Naive thymus-derived CD8-positive, alpha-beta T cell (primary cell): ENCODE measurements at places on chromosomes 4 and X.

- H3K27me3 ChIP-seq = peaks cover 6% of the 10 kb centered on the region
- H3K4me3 ChIP-seq = no peak overlapping the region
- DNase-seq = no peak
- H3K4me1 ChIP-seq = no peaks in the 10 kb centered on the region
- no peak overlapping the region for H3K27ac ChIP-seq
These were observed 109.5 kb downstream of the FRAS1 start for GRCh38 chr4:78166622-78167021.

GRCh38 chr4:84482564-84483563 is 16.2 kb downstream of the NKX6-1 start:
- no peak overlapping the region for H3K27ac ChIP-seq
- H3K4me1 ChIP-seq = peaks cover 4% of the 10 kb centered on the region
- H3K36me3 ChIP-seq = peaks cover 2% of the 10 kb centered on the region
- no peak overlapping the region for H3K4me3 ChIP-seq
- no peak for DNase-seq
- H3K27me3 ChIP-seq = peaks cover 65% of the 10 kb centered on the region

- peaks cover 45% of the 10 kb centered on the region for H3K36me3 ChIP-seq
- no peak overlapping the region for H3K27ac ChIP-seq
- H3K4me3 ChIP-seq = no peak overlapping the region
- peaks cover 17% of the 10 kb centered on the region for H3K4me1 ChIP-seq
These were observed 4.1 kb downstream of the HDAC8 start for GRCh38 chrX:72568406-72569092.

GRCh38 chr4:186104114-186104889 is at the start of gene FAM149A:
FAM149A (plus strand) TSS chr4:186104704.
- H3K27me3 ChIP-seq = peaks cover 27% of the 10 kb centered on the region
- H3K27ac ChIP-seq = peak within 1 kb of the TSS; percentile 25
- peak within 1 kb of the TSS; percentile 76 for H3K4me3 ChIP-seq
- peaks cover 5% of the 10 kb centered on the region for H3K4me1 ChIP-seq

- H3K27ac ChIP-seq = no peak overlapping the region
- peaks cover 6% of the 10 kb centered on the region for H3K4me1 ChIP-seq
- H3K27me3 ChIP-seq = no peaks in the 10 kb centered on the region
- no peak for DNase-seq
- peaks cover 3% of the 10 kb centered on the region for H3K36me3 ChIP-seq
- H3K4me3 ChIP-seq = no peak overlapping the region
These were observed 37.1 kb downstream of the SNX25 start for GRCh38 chr4:185246453-185246852.

DNA sequence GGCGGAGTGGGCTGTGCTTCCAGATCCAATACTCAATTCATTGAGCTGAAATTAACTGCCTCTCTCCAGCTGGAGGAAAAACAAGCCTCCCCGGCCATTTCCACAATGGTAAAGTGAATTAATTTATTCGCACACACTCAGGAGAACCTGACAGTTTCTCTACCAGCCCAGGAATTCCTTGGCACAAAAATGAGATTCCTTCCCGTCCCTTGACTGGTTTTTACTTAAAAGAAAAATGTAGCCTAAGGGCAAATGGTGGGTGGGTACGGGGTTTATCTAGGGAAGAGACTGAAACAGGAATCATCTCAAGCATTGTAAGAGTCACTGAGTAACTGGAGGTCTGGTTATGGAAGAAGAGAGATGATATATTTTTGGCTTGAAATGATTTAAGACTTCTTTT is 102.7 kb downstream of the VCX3A start:
- H3K4me1 ChIP-seq = no peaks in the 10 kb centered on the region
- H3K36me3 ChIP-seq = no peaks in the 10 kb centered on the region
- H3K27me3 ChIP-seq = no peaks in the 10 kb centered on the region

- no peaks in the 10 kb centered on the region for H3K4me1 ChIP-seq
- no peak for DNase-seq
- H3K4me3 ChIP-seq = no peak overlapping the region
- H3K27ac ChIP-seq = no peak overlapping the region
- no peaks in the 10 kb centered on the region for H3K27me3 ChIP-seq
These were observed 478.0 kb downstream of the KCNIP4 start for GRCh38 chr4:21470535-21470934.

DNA sequence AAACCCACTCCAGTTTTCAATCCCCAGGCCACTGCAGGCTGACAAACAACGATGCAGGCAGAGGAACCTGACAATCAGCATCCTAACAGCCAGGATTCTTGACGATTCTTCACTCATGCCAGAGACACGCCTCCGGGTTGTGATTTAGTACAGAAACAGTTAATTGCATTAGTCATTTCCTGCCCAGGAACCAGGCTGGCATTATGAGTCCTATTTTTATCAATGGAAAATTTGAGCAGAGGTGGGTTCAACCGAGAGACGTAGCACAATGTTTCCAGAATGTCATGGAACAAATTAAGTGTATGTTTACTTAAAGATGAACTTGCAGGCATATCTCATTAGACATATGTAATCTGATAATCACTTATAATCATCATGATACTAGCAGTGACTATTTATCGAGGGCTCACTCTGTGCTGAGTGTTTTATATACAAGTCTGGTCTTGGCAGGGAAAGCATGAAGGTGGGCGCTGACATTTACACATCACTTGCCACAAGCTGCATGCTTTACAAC is 159.7 kb downstream of the NSUN7 start:
- H3K27me3 ChIP-seq = no peaks in the 10 kb centered on the region
- H3K4me3 ChIP-seq = no peak overlapping the region
- H3K27ac ChIP-seq = no peak overlapping the region
- no peak for DNase-seq
- H3K36me3 ChIP-seq = no peaks in the 10 kb centered on the region

DNA sequence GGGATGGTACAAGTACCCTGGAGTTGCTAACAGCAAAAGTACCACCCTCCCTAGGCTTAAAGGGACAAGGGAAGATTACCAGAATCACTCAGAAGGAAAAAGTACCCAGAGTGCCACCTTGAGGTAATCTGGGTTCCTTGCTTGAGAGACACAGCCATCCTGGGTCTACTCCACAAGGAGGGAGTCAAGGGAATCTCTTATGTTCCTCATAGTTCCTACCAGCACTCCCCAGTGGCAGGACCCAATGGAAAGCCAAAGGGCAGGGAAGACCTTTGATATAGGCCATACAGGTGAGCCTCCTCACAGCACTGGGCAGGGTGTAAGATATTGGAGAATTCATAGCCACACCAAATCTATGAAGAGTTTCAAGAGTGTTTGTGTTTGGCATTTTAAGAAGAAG is 5.7 kb downstream of the IL2 start:
- peaks cover 13% of the 10 kb centered on the region for H3K4me1 ChIP-seq
- no peak overlapping the region for H3K4me3 ChIP-seq
- H3K27me3 ChIP-seq = peaks cover 1% of the 10 kb centered on the region
- H3K27ac ChIP-seq = no peak overlapping the region
- DNase-seq = no peak

DNA sequence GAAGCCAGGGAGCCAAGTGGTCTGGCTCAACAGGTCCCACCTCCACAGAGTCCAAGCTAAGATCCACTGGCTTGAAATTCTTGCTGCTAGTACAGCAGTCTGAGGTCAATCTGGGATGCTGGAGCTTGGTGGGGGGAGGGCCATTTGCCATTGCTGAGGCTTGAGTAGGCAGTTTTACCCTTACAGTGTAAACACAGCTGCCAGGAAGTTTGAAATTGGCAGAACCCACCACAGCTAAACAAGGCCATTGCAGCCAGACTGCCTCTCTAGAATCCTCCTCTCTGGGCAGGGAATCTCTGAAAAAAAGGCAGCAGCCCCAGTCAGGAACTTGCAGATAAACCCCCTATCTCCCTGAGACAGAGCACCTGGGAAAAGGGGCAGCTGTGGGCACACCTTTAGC is 84.9 kb downstream of the EDA2R start:
- H3K36me3 ChIP-seq = no peaks in the 10 kb centered on the region
- DNase-seq = no peak
- H3K4me3 ChIP-seq = no peak overlapping the region
- H3K27ac ChIP-seq = no peak overlapping the region
- H3K27me3 ChIP-seq = no peaks in the 10 kb centered on the region

DNA sequence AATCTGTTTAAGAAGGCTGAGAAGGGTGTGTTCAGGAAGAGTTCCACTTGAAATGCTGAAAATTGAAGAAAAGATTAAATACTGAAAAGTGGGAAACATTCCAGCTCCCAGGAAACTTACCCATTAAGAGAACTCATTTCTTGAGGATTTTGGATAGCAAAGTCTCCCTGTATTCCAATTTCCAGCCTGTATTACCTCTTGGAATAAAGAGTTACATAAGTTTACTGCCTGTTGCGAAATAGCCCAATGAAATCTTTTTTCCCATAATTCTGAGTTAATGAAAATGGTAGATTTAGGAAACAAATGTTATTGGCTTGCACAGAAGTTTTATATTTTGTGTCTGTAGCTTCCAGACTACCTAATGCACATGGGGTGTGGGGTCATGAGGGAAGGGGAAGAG is 12.0 kb downstream of the NHSL2 start:
- no peak overlapping the region for H3K4me3 ChIP-seq
- no peak for DNase-seq
- no peaks in the 10 kb centered on the region for H3K27me3 ChIP-seq
- H3K4me1 ChIP-seq = no peaks in the 10 kb centered on the region
- H3K36me3 ChIP-seq = no peaks in the 10 kb centered on the region

DNA sequence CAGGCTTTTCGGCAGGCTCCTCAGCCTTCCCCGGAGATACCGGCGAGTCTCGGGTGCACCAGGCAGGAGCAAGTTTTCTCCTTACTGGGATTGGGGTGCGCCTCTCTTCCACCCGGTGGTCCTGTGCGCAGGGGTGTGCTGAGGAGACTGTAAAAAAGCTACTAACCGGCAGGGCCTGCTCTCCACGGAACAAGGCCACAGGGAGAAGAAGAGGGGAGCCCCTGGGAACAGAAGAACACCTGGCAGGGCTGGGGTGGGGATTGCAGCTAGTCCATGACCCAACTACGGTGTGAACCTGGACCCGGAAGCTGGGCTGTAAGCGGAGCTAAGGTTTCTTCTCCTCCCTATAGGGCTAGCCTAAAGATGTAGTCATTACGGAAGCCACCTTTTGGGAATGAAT is 17.7 kb upstream of the ZIC3 start:
- peak overlapping the region; percentile 6 for H3K4me3 ChIP-seq
- H3K4me1 ChIP-seq = peaks cover 4% of the 10 kb centered on the region
- H3K36me3 ChIP-seq = no peaks in the 10 kb centered on the region
- DNase-seq = no peak
- peak overlapping the region; percentile 40 for H3K27ac ChIP-seq

DNA sequence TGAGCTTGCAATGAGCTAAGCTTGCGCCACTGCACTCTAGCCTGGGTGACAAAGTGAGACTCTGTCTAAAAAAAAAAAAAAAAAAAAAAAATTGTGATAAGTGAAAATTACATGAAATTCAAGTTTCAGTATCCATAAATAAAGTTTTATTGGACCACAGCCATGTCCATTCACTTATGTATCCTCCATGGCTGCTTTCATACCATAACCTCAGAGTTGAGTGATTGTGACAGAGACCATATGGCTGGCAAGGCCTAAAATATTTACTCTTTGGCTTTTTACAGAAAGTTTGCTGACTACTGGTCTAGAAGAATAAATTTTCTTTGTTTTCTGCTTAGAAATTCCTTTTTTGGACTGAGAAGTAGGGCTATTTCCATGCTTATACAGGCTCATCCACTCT is 11.8 kb upstream of the SHISA3 start:
- DNase-seq = no peak
- H3K27ac ChIP-seq = no peak overlapping the region
- no peak overlapping the region for H3K4me3 ChIP-seq
- H3K4me1 ChIP-seq = no peaks in the 10 kb centered on the region
- H3K27me3 ChIP-seq = peaks cover 5% of the 10 kb centered on the region

DNA sequence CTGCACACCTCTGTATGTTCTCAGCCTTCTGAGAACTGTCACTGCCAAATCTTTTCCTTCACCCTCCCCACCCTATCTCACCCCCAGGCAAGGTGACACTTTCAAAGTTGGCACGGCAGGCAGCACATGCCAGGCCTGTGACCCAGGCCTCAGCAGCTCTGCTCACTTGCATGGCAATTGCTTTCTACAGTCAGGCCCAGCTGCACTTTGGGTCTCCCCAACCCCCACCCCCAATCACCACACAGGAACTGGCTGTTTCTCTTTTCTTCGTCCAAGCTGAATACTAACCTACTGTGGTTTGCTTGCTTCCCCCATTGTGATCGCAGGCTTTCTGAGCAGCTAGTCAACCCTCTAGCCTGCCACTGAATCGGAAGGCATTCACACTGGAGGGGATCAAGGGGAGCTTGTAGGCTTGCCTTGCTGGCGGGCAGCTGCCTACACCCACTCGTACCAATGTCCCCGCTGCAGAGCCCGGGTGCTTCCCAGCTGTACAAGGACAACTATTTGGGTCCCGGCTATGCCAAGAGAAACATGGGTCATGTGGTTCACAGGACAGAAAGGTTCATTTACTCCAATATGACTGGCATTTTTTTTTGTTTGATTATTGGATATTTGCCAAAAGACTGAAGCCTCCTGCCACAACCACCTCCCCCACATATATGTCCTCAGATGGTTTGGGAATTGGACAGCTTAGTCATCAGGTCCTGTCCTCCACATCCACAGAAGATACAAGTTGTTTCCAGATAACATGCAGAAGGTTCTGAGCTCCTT is 28.1 kb downstream of the SLC25A43 start:
- no peaks in the 10 kb centered on the region for H3K36me3 ChIP-seq
- peak overlapping the region; percentile 80 for H3K27ac ChIP-seq
- peak; percentile 23 for DNase-seq
- peaks cover 23% of the 10 kb centered on the region for H3K4me1 ChIP-seq
- H3K27me3 ChIP-seq = no peaks in the 10 kb centered on the region

DNA sequence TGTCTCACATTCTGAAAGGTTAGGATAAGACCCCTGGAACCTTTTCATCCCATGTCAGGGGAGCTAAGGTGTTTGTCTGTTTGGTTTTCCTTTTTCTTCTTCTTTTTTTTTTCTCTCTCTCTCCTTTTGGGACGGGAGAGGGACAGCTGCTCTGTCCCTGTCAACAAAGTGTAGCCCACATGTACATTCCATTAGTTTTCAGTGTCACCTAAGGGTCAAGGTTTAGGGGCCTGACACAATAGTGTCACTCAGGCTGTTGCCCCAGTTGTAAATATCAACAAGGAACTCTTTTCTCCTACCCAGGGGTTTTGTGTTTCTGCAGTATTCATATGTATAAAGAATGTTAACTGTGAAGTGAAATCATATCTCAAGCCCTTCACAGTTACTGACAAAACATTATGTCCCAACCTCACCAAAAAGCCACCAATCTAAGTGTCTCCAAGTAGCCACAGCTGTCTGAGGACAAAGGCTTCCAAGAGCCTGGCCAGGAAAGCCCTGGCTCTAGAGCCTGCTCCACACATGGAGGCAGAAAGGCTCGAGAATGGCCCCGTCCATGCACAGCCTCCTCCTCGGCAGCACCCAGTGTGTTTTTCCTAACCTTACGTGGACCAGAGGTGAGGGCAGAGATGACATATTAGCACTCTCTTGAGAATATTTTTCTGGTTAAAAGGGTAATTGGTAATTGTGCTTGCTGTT is 9.4 kb downstream of the IRF2 start:
- peak overlapping the region; percentile 51 for H3K27ac ChIP-seq
- H3K36me3 ChIP-seq = peaks cover 26% of the 10 kb centered on the region
- no peak for DNase-seq
- no peak overlapping the region for H3K4me3 ChIP-seq
- peaks cover 87% of the 10 kb centered on the region for H3K4me1 ChIP-seq
